ENCODE measurements at places on chromosomes 2 and 18.
A peak's percentile ranks its signal among the peaks of the same experiment; 100 is the strongest.

DNA sequence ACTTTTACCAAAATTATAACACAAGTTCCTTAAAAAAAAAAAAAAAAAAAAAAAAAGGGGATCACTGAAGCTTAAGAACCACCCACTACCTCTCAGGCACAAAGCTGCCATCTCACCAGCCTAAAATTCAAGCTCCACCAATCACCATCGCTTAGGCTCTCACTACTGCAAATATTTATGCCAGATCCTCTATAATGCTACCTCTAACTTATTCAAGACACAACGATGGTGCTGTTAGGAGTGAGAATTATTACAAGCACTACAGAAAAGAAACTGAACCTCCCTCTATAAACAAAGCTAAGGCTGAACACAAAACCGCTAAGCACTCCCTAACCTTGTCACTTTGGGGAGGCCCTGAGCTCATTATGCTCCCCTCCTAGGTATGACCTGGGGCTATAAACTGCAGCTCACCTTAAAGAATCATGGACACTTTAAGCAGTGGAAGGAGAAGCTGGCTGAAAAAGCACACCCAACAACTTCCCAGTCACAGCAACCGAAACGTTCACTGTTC lies 3.6 kb downstream of the FZD5 start:
- DNase-seq: no peak

DNA sequence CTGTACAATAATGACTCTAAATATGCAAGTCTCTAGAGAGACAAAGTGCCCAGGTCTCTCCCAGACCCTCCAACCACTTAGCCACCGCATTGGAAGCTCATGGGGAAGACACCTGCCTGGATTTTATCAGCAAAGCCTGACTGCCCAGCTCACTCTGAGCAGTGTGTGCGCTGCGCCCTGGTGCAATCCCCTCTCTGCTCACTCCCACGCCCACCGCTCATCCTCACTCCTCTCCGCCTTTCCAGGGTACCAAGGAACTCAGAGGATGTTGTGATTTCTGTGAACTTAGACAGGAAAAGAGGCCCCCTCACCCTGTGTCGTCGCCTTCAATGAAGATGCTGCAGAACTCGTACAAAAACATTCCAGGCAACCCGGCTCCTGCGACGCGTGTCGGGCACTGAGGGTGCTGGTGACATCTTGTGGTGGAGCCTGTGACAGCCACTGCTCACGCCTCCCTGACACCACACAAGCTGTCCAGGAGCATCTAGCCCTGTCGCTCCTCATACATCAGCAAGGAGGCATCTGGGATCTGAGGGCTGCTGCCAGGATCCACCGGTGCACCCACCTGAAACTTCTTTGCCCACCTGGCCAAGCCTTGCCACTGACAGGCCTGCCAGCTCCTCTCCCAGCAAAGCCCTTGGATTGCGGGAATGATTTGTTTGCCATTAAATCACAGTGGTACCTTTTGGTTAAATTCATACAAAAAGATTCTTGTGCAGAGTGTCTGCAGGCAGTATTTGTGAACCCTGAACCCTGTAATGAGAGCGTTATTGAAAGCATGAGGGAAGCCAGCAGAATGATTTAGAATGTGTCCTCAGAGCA lies 220.4 kb downstream of the ZNF516 start:
- no peak for DNase-seq

DNA sequence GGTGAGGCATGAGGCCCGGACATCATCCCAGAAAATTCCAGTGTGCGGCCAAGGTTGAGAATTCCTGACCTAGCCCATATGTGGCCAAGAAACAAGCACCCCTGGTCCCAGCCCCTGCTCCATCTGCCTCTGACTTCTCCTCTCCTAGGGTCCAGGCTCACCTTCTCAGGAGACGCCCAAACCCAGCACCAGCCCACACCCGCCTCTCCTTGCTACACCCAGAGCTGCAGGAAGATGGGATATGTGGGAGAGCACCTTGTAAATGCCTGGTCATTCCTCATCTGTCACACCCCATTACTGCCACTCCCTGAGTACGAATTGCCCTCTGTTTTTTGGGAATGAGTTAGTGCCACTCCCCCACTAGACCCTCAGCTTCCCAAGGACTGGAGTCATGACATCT lies 7.3 kb upstream of the ATP6V1B1 start:
- DNase-seq: no peak

DNA sequence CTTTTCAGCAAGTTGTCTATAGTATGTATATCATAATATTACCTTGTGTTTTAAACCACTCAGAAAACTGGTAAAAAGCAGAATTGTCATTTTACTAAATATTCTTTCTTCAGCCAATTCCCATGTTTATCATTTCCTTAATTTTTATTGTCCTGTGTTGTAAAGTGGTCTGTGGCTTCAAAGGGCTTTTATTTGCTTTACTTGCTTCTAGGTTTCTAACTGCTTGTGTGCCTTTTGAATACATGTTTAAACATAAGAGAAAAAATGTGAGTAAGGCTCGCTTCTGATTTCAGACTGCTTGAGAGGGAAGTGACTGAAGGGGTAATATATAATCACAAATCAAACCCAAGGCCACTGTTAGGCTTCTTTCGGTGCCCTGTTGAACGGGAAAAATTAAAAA lies 407.5 kb upstream of the NRP2 start:
- DNase-seq: no peak

DNA sequence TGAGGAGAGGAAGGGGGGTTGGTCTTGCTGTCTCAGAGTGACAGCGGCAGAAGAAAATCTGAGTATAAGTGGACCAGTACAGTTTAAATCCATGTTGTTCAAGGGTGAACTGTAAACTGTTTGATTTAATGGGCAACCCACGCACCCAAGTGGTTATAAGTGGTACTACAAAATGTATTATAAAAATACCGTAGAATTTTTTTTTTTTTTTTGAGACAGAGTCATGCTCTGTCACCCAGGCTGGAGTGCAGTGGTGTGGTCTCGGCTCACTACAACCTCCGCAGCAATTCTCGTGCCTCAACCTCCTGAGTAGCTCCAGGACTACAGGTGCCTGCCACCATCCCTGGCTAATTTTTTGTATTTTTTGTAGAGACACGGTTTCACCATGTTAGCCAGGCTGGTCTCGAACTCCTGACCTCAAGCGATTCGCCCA lies 2.1 kb upstream of the CHCHD5 start:
- DNase-seq: peak; percentile 11

GRCh38 chr18:34647251-34647650 lies 62.8 kb upstream of the DTNA start:
- DNase-seq: no peak

GRCh38 chr2:57181315-57182038 lies 865.1 kb upstream of the VRK2 start:
- DNase-seq: no peak

- no peak for DNase-seq
These were observed 36.8 kb downstream of the HS6ST1 start for GRCh38 chr2:128281852-128282245.

GRCh38 chr2:12363569-12363968 lies 353.2 kb upstream of the TRIB2 start:
- DNase-seq: no peak

GRCh38 chr2:230944757-230945372 lies 19.8 kb upstream of the GPR55 start:
- no peak for DNase-seq

GRCh38 chr2:46269001-46269400 lies 28.2 kb upstream of the EPAS1 start:
- DNase-seq: no peak

DNA sequence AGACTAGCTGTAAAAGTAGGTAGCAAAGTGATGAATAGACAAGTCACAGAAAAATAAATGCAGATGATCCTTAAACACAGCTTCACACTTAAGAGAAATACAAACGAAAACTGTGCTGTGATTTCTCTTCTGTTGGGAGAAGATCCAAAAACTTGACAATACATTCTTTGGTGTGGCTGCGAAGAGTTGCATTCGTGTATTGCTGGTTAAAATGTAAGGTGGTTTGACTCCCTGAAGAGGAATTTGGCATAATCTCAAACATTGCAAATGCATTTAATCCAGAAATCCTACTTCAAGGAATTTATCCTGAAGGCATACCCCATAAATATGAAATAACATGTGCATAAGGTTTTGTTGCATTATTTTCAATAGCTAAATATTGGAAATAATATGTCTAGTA lies 7.1 kb downstream of the CCNYL1 start:
- no peak for DNase-seq

DNA sequence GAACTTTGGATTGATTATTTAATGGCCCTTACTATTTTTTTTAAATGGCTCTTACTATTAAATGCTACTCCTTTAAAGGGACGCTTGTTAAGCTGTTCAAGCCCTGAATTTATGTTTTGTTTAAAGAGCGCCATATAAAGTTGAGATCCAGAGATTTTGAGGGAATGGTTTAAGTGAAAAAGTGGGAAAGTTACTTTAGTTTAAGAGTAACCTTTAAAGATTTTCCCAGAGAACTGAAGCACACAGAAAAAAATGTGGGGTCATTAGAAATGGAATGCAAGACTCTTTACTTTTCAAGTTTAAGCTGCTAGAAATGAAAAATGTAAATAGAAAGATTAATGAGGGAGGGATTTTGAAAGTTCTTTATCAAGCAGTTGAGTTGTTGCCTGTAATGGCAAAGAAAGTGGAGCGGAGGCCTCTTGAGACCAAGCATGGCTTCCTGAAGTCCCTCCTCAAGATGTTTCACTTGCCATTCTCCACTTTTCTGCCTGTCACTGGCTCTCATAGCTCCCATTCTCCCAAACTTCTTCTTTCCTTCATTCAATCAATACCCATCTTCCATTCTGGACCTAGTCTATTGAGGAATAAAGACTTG lies 93.2 kb downstream of the KCNS3 start:
- DNase-seq: no peak

DNA sequence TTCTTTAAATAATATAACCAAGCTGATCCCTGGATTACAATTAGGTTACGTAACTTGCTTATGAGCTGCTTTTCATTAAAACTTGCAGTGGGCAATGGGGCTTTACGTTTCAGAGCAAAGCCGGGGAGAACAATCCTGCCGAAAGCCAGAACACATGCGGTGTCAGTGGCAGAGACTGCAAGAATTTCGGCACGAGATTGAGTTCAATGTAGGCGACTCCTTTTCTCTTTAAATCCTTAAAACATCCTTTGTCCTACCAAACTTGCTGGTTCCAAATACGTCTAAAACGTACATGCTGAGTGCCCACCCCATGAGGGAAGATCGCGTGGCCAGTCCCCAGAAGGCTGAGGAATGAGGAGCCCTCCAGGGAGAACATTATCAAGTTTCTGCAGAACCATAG lies 36.8 kb upstream of the NCOA1 start:
- DNase-seq: no peak

GRCh38 chr2:101614127-101614759 lies 83.3 kb upstream of the MAP4K4 start:
- DNase-seq: no peak

DNA sequence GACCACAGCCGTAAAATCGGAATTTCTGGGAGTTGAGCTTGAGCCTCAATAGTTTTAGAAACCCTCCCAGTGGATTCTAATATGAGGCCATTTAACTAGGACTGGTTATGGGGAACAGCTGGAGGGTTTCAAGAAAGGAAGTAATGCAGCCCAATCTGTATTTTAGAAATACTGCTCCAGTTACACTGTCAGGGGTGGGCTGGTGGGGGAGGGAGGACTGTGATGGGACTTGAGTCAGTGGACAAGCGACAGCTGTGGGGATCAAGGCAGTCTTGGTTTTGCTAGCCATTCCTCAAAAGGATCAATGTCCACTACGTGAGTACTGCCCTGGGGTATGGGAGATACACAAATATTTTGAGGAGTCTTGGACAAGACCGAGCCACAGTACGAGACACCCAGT lies 34.8 kb downstream of the ASB1 start:
- DNase-seq: no peak

- DNase-seq: no peak
These were observed 120.0 kb upstream of the THSD7B start for GRCh38 chr2:136645236-136645828.

DNA sequence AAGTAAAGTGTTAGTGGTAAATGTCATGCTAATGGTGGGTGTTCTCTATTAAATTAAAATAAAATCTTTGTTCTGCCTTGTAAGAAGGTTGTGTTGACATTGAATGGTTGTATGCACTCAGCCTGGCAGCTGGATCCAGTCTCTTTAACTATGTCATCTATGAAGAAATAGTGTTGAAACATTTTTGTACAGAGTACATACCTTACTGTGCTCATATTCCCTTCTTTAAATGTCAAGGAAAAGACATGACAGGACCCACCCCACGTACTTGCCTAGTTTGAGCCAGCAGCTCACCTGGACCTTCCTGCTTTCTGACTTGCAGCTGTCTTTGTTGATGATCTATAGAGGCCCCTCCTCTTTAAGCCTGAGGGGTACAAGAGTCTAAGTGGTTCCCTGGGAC lies 85.6 kb upstream of the ST3GAL5 start:
- DNase-seq: no peak

DNA sequence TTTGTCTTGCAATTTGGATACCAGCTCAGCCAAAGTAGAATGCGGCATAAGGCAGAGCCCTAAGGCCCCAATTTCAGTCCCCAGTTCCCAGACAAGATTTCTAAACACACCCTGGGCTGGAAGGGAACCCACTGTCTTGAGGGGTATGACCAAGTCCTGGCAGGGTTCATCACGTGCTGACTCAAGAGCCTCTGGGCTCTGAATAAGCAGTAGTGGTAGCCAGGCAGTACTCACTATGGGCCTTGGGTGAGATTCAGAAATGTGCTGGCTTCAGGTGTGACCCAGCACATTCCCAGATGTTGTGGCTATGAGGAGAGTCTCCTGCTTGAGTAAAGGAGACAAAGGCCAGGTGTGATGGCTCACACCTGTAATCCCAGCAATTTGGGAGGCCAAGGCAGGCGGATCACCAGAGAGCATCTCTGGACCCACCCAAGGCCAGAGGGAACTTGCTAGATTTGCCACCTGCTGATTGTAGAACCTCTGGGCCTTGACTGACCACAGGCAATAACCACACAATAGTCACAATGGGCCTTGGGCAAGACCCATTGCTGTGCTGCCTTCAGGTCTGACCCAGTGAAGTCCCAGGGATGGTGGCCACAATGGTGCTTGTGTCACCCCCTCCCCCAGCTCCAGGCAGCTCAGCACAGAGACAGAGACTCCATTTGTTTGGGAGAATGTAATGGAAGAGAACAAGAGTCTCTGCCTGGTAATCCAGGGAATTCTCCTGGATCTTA lies 74.9 kb downstream of the ATL2 start:
- DNase-seq: no peak

DNA sequence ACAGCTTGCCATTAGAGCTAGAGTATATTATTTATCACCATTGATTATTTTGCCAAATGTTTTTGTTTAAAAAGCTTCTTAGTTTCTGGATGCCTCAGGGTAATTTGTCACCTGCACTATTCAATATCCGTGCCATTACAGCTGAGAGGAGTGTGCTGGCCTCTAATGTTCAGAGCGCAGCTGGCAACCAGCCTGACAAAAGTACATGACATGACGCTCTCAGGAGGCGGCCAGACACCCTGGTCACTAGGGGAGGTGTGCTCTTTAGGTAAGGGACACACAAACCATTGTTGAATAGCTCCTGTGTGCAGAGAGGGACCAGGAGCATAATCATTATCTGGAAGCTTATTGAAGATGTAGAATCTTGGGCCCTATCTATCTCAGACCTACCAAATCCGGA lies 20.3 kb downstream of the LIMS1 start:
- no peak for DNase-seq

- DNase-seq: no peak
These were observed 231.7 kb downstream of the GBX2 start for GRCh38 chr2:235936493-235936892.

- no peak for DNase-seq
These were observed 114.8 kb upstream of the SLC38A11 start for GRCh38 chr2:165070076-165070475.

Data from stimulated activated naive CD4-positive, alpha-beta T cell (primary cell).